HCT116 (cell line): ENCODE measurements at places on chromosomes 11 and 22. TPM values are rescaled to one million over a fixed set of nuclear protein-coding genes. Genes with fewer than 3 reads are reported as not detected.

DNA sequence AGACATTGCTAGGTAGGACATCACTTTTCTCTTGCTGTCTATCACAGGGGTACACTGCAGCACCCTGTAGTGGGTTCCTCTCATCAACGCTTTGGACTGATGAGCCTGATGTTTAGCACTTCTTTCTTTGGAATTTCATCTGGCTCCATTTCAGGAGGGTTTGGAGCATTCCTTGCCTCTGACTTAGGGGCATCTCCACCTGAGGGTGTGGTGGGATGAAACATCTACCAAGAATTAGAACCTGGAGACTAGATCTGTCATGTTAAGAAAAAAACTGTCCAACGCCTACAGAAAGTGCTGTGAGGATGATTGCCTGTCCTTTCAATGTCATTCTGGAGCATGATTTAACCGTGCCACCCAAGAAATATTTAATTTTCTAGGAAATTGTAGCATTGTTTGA lies 648.4 kb downstream of the ETS1 start:
- no peak overlapping the region for H3K4me3 ChIP-seq
- H3K27ac ChIP-seq, result no peak overlapping the region
- H3K36me3 ChIP-seq, result no peaks in the 10 kb centered on the region
- H3K4me1 ChIP-seq, result no peaks in the 10 kb centered on the region
- no peak for DNase-seq
- no peaks in the 10 kb centered on the region for H3K27me3 ChIP-seq

GRCh38 chr22:24474649-24475255 lies 20.4 kb upstream of the UPB1 start:
- H3K27ac ChIP-seq, result no peak overlapping the region; the same call in 1 of the 2 replicates
- DNase-seq, result no peak
- no peaks in the 10 kb centered on the region for H3K36me3 ChIP-seq
- no peak overlapping the region for H3K4me3 ChIP-seq
- peaks cover 18% of the 10 kb centered on the region for H3K4me1 ChIP-seq

GRCh38 chr11:118436639-118437207 lies 431 bp downstream of the KMT2A start:
- H3K4me1 ChIP-seq, result peaks cover 16% of the 10 kb centered on the region
- DNase-seq, result no peak
- H3K27ac ChIP-seq, result peak overlapping the region; percentile 81
- no peaks in the 10 kb centered on the region for H3K27me3 ChIP-seq
- no peaks in the 10 kb centered on the region for H3K36me3 ChIP-seq

DNA sequence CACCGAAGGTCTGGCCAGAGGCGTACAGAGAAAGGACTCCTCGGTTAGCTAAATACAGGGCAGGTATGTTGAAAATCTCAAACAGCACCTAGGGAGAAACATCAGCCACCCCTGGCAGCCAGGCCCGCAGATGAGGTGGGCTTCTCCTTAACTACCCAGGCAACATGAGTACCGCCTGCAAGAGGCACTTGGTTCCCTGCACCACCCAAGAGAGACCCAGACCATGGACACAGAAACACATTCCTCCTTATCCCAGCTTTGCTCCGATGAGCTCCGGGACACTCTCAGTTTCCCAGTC lies 53.0 kb downstream of the DHCR7 start:
- peaks cover 3% of the 10 kb centered on the region; the same call in 1 of the 2 replicates for H3K4me1 ChIP-seq
- H3K36me3 ChIP-seq, result no peaks in the 10 kb centered on the region
- H3K27ac ChIP-seq, result no peak overlapping the region
- H3K4me3 ChIP-seq, result no peak overlapping the region
- no peak for DNase-seq

DNA sequence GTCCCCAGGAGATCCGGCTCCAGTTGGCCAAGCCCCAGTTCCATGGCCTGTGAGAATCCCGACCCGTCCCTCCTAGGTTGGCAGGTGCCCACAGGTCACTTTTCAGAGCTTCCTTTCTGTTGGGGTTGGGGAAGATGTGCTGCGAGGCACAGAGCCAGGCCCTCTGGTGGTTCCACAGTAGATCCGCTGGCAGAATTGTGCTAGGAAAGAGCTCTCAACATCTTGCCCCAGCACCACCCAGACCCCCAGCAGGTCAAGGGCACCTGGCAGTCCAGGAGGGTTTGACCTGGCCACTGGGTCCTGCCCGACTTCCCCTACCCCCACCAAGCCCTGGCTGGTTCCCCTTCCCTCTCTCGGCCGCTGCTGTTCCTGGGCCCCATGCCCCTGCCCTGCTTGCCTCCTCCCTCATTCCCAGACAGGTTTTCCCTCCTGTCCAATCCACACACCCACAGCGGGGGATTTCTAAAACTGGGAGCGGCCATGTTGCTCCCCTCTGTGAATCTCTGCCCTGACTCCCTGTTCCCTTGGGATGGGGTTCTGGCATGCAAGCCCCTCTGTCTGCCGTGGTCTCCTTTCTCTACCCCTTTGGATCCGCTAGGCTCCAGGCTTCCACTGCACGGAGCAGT lies 26.2 kb upstream of the GCAT start:
- H3K4me1 ChIP-seq, result peaks cover 88% of the 10 kb centered on the region
- H3K4me3 ChIP-seq, result no peak overlapping the region
- H3K36me3 ChIP-seq, result no peaks in the 10 kb centered on the region
- no peak for DNase-seq

GRCh38 chr22:38314933-38315822 lies 2.1 kb downstream of the CSNK1E start:
- H3K27ac ChIP-seq, result peak overlapping the region; percentile 94
- no peak for DNase-seq
- peaks cover 12% of the 10 kb centered on the region for H3K36me3 ChIP-seq
- no peaks in the 10 kb centered on the region for H3K27me3 ChIP-seq
- peaks cover 34% of the 10 kb centered on the region for H3K4me1 ChIP-seq
- peak overlapping the region; percentile 70 for H3K4me3 ChIP-seq

DNA sequence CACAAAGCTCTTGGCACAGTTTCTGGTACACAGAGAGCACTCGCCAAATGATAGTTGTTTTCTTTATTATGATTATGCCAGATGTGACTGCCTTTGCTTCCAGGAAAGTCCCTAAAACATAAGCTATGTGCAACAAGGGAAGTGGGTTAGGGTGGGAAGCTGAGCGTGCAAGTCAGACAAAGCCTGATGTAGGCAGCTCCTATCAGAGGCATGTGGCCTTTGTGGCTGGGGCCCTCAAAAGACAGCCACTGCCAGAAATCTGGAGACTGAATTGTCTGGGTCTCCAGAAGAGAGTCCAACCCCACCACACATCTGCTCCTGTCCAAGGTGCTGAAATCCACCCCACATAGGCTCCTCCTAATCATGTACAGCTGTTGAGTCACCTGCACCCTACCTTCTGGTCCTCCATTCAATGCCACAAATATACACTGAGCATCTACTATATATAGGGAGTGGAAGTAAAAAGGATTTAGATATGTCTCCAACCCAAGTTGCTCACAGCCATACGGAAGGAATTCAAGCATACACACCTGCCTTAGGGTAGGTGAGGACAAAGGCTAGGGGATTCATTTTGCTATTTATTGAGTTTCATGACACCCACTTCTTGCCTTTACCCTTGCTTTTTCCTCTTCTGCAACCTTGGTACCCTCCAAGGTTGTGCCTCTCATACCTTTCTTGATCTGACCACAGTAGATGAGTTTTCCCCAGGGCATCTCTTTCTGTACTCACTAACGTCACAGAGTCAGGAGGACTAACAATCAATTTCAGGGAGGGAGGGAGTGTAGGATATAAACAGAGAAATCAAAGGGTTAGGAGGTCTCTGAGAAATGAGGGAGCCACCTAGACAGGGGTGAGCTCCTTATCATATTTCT lies 12.4 kb downstream of the SEC14L3 start:
- H3K36me3 ChIP-seq, result no peaks in the 10 kb centered on the region
- no peak overlapping the region for H3K4me3 ChIP-seq
- no peak for DNase-seq
- H3K4me1 ChIP-seq, result no peaks in the 10 kb centered on the region
- H3K27me3 ChIP-seq, result no peaks in the 10 kb centered on the region
- H3K27ac ChIP-seq, result no peak overlapping the region

GRCh38 chr11:69644962-69645675 lies 4.2 kb downstream of the CCND1 start:
- peaks cover 10% of the 10 kb centered on the region for H3K4me1 ChIP-seq
- DNase-seq, result no peak
- no peaks in the 10 kb centered on the region for H3K27me3 ChIP-seq
- H3K4me3 ChIP-seq, result no peak overlapping the region
- H3K27ac ChIP-seq, result peak overlapping the region; percentile 96; the same call in 1 of the 2 replicates
- H3K36me3 ChIP-seq, result peaks cover 37% of the 10 kb centered on the region

GRCh38 chr22:49582181-49582580 lies 245.5 kb downstream of the BRD1 start:
- H3K36me3 ChIP-seq, result no peaks in the 10 kb centered on the region
- H3K27me3 ChIP-seq, result no peaks in the 10 kb centered on the region
- no peak for DNase-seq
- no peak overlapping the region for H3K27ac ChIP-seq
- no peak overlapping the region for H3K4me3 ChIP-seq

DNA sequence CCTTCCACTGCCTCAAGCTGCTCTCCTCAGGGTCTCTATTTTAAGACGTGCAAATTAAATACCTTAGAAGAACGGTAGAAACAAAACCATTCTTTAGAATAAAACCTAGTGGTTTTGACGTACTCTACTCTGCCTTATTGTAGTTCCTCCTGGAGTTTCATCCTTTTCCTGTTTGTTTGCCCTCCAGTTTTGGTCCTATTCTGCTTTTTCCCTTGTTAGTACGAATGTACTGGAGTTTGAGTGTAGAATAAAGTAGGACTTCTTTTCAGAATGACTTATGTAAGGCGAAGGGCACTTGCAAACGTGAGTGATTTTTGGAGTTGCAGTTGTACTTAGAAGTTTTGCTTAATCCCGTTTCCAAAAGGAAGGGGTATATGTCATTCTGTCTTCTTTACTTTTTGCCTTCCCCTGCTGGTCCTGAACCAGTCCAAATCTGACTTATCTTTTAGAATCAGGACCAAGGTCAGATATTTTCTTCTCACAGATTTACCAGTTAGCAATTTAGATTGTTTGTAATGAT lies 1.4 kb downstream of the SIK2 start:
- peaks cover 27% of the 10 kb centered on the region for H3K4me1 ChIP-seq
- H3K27ac ChIP-seq, result no peak overlapping the region
- no peak for DNase-seq

Gene P2RX3
- total RNA-seq, result not detected

Gene GUCY1A2
- 0.10 TPM for total RNA-seq

Gene MYBPC3
- 0.25 TPM for total RNA-seq

Gene RFPL2
- 0.61 TPM for total RNA-seq

Gene ESAM
- total RNA-seq, result 6.1 TPM
